ENCODE measurements at places on chromosomes 4 and X. TPM values are rescaled to one million over a fixed set of nuclear protein-coding genes. Genes with fewer than 3 reads are reported as not detected.

GRCh38 chr4:118032691-118033090 is 1.6 kb upstream of the NDST3 start:
- no peak for DNase-seq

DNA sequence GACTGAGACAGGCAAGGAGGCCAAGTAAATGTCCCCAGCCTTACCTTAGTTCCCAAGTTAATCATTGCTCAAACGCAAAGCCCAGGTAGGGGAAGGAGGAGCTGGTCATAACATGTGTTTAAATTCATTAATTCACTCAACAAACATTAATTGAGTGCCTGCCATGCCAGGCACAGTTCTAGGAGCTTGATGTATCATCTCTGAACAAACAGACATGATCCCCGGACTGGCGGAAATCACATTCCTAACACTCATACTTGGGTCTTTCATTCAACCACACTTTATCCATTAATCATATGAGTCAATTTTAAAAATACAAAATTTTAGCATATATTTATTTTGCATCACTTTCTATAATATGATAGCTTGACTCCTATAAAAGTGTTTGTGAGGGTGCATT is 335.3 kb upstream of the NOCT start:
- DNase-seq: no peak

DNA sequence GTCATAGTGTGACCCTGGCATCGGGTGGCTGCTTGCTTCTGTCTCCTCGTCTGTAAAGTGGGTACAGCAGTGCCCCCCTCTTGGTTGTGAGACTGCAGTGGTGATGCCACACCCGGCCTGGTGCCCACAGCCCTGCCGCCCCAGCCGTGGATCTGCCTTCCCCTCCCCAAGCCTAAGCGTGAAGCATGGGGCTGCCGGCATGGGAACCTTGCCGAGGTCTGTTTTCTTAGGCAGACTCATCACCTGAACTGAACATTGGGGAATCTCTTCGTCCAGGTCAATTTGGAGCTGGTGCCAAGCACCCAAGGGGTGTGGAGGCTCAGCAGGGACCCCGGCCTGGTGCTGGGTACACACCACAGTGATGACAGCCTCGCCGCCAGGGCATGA is 108.4 kb downstream of the PSAPL1 start:
- DNase-seq: no peak

DNA sequence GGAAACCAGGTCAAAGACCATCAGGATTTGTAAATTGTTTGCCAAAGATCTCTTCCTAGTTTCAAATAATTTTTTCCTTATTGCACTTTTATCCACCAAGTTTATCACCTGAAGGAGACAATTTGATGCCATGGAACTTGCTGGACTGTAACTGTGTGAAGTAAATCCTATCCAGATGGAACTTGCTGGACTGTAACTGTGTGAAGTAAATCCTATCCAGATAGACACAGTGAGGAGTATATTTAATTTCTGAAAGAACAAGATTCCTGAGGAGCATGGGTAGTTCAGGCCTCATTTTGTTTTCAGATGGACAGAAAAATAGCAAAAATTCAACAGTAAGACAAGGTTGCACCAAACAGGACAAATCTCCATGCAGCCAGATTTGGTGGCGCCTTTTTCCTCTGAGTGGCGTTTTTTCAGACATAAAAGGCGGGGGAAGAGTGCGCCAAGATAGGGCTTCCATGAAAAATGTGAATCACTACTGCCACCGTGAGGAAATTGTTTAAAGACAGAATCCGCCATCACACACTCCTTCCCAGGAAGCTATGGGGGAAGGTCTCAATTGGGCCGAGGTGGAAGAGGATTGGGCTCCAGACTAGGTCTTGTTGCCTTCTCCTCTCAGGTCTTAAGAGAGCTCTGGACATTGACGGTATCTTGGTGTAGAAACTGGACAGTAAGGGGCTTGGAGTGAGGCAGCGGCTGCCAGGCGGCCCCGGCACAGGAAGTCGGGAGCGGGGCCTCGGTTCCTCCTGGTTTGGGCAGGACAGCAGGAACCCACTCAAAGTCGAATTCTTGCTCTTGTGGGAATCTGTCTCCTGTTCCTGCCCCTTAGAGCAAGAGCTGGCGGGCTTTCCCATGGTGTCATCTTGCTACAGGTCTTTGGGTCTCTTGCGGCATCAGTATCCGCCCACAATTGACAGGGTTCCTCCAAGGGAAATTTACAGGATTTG is 234.7 kb downstream of the OR13H1 start:
- DNase-seq: peak; percentile 94

SH3D19 gene
- 41.2 TPM for total RNA-seq

GRCh38 chr4:7417639-7418038 is 17.1 kb downstream of the PSAPL1 start:
- no peak for DNase-seq

GRCh38 chr4:35526456-35526855 is 717.9 kb downstream of the ARAP2 start:
- no peak for DNase-seq

DNA sequence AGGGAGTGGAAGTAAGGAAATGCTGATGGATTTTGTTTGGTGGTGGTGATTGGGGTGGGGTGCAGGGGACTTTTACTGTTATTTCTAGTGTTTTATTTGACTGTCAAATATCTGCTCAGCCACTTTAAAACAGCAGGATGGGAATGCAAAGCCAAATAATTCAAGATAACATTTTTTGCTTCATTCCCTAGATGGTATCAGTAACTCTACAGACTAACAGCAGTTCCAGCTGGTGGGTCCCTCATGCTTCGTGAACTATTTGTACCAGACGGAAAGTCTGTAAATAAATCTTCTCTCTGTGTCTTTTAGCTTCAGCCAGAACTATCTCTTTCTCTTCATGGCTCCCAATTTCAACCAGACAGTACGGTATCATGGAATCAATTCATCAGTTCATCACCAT is 27.5 kb downstream of the GPR143 start:
- no peak for DNase-seq

DNA sequence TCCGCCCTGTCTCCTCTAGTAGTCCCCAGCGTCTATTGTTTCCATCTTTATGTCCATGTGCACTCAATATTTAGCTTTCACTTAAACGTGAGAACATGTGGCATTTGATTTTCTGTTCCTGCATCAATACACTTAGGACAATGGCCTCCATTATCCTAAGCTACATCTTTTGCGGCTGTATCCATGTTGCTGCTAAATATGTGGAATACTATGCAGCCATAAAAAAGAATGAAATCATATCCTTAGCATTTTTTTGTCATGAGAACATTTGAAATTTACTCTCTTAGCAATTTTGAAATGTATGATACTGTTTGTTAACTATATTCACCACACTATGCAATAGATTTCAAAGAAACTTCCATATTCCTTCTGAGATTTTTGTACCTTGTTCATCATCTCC is 19.8 kb upstream of the CD38 start:
- DNase-seq: no peak

- no peak for DNase-seq
Observed at GRCh38 chrX:20205927-20206708, 60.6 kb downstream of the RPS6KA3 start.

SMIM14 gene
- 5.4 TPM for total RNA-seq

DCHS2 gene
- not detected for total RNA-seq

GRCh38 chr4:145840162-145840768 is 98.4 kb downstream of the ZNF827 start:
- DNase-seq: peak; percentile 61

GRCh38 chrX:2484256-2484655 is 16.5 kb downstream of the DHRSX start:
- DNase-seq: no peak

- no peak for DNase-seq
Observed at GRCh38 chr4:8277356-8278008, 7.9 kb downstream of the HTRA3 start.

CXCL6 gene
- 2.3 TPM for total RNA-seq

DNA sequence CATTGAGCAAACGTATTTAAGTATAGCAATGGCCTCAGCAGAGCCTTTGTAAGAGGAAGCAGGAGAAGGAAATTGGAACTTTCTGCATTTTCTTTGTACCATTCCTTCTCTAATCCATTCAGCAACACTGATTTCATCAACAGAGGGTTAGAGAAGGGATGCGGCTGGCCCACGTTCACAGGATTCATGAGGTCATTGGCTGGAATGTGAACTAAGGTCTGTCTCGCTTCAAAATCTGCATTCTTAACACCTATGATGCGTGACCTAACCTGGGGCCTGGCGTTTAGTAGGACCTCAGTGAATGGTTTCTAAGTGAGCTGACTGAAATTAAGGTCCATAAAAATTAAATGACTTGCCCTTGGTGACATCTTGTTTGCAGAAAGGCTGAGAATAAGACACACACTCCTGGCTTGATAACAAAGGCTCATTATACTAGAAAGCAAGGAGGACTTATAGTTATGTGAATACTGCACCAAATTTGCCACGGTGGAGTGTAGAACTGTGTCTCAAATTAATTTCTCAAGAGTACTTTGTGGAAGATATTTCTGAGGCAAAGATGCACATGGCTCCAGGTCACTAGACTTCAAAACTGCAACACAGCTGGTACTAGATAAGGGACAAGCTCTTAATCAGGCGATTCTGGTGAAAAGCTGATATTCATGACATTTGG is 25.4 kb downstream of the FGFBP1 start:
- no peak for DNase-seq

DNA sequence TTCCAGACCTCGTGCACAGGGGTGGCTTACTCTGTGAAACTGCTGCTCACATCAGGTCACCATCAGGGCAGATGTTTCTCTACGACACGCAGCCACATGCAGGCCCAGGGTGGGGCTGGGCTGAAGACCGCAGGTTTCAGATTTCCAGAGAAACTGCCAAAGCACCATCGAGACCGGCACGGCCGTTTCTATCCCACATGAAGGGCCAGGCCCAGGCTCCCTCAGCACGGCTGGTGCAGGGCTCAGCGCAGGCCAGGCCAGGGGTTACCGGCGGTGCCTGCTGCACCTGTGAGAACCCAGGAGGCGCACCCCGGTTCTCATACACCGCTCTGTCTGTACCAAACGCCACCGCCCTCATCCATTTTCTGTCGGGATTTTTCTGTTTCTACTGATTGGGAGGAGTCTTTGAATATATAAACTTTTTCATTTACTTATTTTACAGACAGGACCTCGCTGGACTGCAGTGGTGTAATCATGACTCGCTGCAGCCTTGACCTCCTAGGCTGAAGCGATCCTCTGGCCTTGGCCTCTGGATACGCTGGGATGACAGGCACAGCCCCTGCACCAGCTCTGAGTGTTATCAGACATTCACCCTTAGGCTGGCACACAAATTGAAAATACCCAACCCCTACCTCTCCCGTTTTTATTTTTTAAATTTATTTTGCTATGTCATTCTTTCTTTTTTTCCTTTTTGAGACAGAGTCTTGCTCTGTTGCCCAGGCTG is 17.1 kb downstream of the CTBP1 start:
- DNase-seq: no peak

HELT gene
- total RNA-seq: not detected

SEPSECS gene
- 2.4 TPM for total RNA-seq

DNA sequence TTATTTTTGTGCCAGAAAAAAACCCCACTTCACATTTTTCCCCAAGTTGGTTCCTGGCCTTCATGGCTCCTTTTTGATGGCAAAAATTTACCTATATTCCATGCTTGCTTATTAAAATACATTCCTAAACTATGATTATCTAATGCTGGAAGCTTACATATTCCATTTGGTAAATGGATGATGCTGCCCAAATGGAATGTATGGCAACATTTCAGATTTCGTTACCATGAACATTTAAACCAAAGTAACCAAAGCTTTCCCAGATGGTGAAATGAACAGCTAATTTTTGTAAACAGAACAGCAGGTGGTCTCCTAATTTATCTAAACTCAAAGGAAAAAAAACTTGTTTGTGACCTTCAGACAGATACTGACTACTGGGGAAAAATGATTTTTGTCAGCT is 110.8 kb upstream of the TEX13A start:
- DNase-seq: no peak

GRCh38 chr4:154471526-154472331 is 19.9 kb downstream of the DCHS2 start:
- DNase-seq: no peak

DNA sequence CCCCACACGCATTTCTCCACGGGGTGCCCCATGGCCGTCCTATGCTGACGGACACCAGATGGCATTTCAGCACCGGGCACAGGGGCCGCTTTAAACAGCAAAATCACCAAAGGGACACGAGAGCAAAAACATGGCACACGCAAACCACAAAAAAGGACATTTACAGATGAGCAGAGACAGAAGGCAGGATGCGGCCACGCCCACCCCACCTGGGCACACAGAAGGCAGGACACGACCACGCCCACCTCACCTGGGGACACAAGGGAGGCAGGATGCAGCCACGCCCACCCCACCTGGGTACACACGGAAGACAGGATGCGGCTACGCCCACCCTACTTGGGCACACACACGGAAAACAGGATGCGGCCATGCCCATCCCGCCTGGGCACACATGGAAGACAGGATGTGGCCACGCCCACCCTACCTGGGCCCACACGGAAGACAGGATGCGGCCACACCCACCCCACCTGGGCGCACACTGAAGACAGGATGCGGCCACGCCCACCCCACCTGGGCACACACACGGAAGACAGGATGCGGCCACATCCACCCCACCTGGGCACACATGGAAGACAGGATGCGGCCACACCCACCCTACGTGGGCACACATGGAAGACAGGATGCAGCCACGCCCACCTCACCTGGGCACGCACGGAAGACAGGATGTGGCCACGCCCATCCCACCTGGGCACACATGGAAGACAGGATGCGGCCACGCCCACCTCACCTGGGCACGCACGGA is 69.1 kb downstream of the FAM53A start:
- DNase-seq: no peak

DNA sequence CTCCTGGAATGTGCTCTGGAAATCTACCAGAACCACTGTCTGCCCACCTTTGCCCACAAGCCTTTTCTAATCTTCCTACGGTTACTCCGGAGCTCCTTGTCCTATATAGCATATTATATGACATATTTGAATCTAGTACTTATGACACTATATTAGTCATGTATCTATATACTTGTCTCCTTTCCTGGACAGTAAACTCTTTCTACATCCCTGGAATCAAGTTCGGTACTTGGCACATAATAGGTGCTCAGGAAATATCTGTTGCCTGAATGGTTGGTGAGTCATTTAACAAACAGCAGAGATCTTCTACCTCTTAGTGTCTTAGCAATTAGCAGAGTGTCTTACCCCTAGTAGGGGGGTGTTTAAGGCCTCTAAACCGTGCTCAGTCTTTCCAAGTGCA is 123.6 kb downstream of the RELL1 start:
- DNase-seq: no peak

DNA sequence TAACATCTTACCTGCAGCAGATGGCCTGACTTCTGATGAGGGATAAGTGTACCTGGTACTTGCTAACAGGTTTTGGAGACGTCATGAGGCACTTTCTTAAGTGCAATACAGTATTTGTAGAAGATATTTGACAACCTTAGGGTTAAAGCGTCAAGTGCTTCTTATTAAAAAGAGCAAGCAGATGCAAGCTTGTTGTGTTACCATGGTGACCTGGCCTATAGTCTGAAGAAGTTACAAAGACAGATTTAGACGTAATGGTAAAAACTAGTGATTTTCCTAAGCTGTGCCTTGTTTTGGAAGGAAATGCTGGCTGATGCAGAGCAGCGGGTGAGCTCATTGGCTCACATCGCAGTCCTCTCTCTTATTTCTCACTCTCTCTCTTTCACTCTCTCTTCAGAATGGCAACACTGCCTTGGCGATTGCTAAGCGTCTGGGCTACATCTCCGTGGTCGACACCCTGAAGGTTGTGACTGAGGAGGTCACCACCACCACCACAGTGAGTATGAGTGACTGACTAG is 243.6 kb downstream of the ANK2 start:
- no peak for DNase-seq

GRCh38 chr4:70849291-70849690 is 9.6 kb upstream of the GRSF1 start:
- DNase-seq: no peak
